ENCODE measurements at places on chromosomes 13 and 19. TPM values are rescaled to one million over a fixed set of nuclear protein-coding genes. Genes with fewer than 3 reads are reported as not detected.

Gene CRB3
- 60.8 TPM for total RNA-seq

Gene FCER2
- total RNA-seq: not detected

Gene CASP14
- total RNA-seq: not detected

Gene HNRNPM
- total RNA-seq: 95.2 TPM

DNA sequence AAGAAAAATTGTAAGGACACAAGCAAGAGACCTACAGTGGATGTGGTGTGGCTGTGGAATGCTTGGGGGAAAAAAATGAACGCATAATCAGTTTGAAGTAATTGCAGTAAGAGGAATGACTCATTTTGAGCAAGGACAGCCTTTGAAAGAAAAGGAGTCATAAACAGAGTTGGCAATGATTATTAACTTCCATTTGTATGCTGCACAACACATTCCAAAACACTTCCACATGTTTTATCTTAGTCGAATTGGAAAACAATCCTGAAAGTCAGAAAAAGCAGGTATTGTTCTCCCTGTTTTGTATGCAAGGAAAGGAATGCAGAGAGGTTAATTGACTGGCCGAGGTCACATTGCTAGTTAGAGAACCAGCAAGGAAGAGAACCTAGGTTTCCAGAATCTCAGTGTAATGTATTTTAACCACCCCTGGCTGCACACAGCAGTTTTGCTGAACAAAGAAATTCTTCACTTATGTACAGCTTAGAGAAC lies 630.0 kb upstream of the MIR17HG start:
- H3K4me1 ChIP-seq: no peaks in the 10 kb centered on the region
- H3K27ac ChIP-seq: no peak overlapping the region
- no peaks in the 10 kb centered on the region for H3K27me3 ChIP-seq
- no peak for DNase-seq

DNA sequence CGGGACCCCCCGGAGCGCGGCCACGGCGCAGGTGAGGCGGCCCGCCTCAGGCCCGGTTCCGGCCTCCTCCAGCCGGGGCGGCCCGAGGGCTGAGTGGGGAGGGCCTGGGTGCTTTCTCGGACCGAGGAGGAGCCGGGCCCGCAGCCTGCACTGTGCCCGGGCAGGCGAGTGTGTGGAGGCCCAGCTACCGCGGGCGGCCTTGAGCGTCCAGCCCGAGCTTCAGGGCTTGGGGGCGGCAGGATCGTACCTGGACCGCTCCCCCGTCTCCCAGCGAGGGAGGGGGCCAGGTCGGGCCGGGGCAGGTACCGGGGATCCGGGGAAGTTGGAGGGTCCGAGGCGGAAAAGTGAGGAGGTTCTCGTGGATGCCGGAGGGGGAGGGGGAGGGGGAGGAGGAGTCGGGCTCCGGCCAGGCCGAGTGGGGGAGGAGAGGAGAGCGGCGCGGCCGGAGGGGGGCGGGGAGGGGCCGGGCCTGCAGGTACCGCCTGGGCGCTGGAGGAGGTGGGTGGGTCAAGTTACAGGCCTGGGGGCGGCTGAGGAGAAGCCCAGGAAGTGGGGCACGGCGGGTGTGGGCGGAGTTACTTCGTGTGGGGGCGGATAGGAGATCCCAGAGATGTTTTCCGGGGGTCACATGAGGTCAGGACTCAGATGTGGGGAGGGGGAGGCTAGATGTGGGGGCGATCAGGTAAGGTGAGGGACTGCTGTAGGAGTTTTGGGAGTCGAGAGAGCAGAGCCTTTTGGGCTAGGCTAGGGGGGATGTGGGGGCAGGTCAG lies 545 bp downstream of the NACC1 start:
- peaks cover 38% of the 10 kb centered on the region for H3K4me1 ChIP-seq
- no peaks in the 10 kb centered on the region for H3K36me3 ChIP-seq
- no peaks in the 10 kb centered on the region for H3K27me3 ChIP-seq
- DNase-seq: peak; percentile 89
- H3K27ac ChIP-seq: peak overlapping the region; percentile 84

DNA sequence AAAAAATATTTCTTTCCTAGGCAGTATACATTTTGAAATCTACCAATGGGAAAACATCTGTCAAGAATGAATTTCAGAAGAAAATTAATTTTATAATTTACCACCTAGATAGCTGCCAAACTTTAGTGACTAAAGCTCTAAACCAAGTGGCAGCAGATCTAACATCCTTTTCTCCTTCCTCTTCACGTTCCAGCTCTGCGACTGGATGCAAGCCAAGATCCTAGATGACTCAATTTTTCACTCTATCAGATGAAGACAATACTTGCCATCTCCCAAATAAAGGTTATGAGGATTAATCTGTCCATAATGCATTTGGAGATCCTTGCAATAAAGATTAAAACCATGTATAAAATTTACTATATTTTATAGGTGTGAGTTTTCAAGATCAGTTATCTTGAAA lies 66.7 kb upstream of the MIR17HG start:
- H3K27ac ChIP-seq: no peak overlapping the region
- DNase-seq: no peak
- no peak overlapping the region for H3K4me3 ChIP-seq
- H3K27me3 ChIP-seq: no peaks in the 10 kb centered on the region
- H3K4me1 ChIP-seq: no peaks in the 10 kb centered on the region

- H3K36me3 ChIP-seq: no peaks in the 10 kb centered on the region
- no peak overlapping the region for H3K27ac ChIP-seq
- peaks cover 12% of the 10 kb centered on the region for H3K4me1 ChIP-seq
- no peak for DNase-seq
- H3K4me3 ChIP-seq: no peak overlapping the region
Observed at GRCh38 chr13:27176470-27177410, 5.1 kb upstream of the USP12 start.

GRCh38 chr13:90403330-90404082 lies 944.0 kb upstream of the MIR17HG start:
- H3K4me1 ChIP-seq: no peaks in the 10 kb centered on the region
- H3K27me3 ChIP-seq: no peaks in the 10 kb centered on the region
- H3K36me3 ChIP-seq: no peaks in the 10 kb centered on the region
- no peak for DNase-seq

DNA sequence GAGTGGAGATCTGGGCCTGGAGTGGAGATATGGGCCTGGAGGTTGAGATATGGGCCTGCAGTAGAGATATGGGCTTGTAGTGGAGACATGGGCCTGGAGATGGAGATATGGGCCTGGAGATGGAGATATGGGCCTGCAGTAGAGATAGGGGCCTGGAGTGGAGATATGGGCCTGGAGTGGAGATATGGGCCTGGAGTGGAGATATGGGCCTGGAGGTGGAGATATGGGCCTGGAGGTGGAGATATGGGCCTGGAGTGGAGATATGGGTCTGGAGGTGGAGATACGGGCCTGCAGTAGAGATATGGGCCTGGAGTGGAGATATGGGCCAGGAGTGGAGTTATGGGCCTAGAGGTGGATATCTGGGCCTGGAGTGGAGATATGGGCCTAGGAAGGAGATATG lies 402 bp downstream of the KIR2DL3 start:
- no peak overlapping the region for H3K27ac ChIP-seq
- no peaks in the 10 kb centered on the region for H3K27me3 ChIP-seq
- H3K4me1 ChIP-seq: no peaks in the 10 kb centered on the region
- no peak overlapping the region for H3K4me3 ChIP-seq

GRCh38 chr19:46926170-46927071 lies 65.6 kb downstream of the ARHGAP35 start:
- DNase-seq: no peak
- H3K27ac ChIP-seq: no peak overlapping the region
- no peak overlapping the region for H3K4me3 ChIP-seq

DNA sequence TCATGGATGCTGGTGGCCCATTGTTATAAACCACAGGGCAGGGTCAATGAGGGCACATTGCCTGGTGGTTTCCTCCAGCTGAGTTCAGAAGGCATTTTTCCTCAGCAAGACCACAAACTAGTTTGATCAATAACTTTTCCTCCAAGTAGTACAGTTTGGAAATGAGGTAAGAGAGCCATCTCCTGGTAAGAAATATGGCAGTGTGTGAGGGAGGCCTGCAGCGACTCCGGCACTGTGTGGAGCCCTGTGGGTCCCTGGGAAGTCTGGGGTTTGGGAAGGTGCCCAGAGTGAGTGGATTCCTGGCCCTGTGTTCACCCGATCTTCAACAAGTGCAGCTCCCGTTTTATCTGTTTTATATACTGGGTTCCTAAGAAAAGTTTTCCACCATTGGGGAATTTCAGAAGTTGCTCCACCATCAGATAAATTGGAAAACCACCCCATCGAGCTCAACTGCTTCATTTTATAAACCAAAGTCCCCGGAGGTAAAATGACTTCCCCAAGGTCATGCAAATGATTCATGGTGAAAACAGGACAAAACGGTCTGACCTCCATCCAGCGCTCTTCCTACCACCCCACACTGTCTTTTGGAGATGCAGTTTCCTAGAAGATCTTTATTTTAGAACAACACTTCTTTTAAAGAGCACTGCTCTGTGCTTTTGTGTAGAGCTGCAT lies 148.4 kb downstream of the KATNAL1 start:
- no peak overlapping the region for H3K27ac ChIP-seq
- H3K36me3 ChIP-seq: no peaks in the 10 kb centered on the region
- DNase-seq: no peak

GRCh38 chr13:108984251-108984920 lies 355.0 kb downstream of the MYO16 start:
- no peak for DNase-seq
- H3K4me1 ChIP-seq: no peaks in the 10 kb centered on the region
- no peaks in the 10 kb centered on the region for H3K27me3 ChIP-seq
- H3K36me3 ChIP-seq: no peaks in the 10 kb centered on the region
- no peak overlapping the region for H3K4me3 ChIP-seq
- no peak overlapping the region for H3K27ac ChIP-seq

Data from upper lobe of left lung (tissue), 6 donors.